CD14-positive monocyte (primary cell): ENCODE measurements at places on chromosomes 16 and 17.

DNA sequence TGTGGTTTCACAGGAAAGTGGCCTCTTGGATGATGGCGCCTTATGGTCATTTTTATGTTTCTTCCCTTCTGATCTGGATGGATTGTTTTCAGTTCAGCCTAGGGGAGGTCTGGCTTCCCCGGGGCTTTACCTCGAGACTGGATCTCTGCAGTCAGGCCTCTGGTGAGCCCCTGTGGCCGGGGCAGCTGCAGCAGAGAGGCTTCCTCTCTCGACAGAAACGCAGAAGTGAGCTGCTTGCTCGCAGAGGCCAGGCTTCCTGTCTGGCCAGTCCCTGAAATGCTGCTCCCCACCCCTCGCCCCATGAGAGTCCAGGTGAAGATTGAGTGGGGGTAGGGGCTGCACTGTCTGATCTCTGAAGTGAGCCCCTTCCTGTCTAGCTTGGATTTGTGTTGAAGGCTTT is 44.0 kb downstream of the PLCG2 start:
- DNase-seq, result peak; percentile 75

DNA sequence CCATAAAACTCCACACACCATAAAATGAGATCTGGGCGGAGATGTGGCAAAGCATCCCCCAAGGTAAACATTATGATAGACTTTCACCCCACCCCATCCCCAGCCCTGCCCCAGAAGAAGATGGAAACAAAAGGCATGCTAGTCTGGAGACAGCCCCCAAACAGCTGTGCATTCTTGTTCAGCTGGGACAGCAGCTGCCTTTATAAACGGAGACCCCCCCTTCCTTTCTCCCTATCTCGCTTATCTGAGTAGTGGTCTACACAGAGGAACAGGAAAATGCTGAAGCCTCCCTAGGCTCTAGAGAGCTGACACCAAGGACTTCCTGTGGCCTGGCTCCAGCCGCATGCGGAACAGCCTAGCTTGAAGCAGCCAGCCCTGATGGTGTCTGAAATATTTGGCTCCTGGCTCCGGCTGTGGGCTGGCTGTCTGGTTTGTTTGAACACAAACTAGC is 190.3 kb upstream of the ANKFN1 start:
- DNase-seq, result no peak

DNA sequence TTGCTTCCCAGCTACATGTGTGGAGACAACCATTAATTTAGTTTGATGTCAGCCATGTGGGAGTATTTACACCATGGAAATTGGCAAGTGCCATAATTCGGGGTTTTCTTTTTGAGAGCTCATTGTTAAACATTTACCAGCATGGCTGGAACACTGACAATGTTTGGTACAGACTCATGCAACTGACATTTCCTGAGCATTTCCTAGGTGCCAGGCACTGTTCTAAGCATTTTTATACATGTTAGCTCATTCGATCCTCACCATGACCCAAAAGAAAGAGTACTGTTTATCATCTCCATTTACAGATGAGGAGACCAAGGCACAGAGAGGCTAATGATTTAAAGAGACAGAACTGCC is 86.9 kb downstream of the FOXL1 start:
- no peak for DNase-seq

- DNase-seq, result no peak
These were observed 55.5 kb downstream of the SNX11 start for GRCh38 chr17:48162946-48163506.

DNA sequence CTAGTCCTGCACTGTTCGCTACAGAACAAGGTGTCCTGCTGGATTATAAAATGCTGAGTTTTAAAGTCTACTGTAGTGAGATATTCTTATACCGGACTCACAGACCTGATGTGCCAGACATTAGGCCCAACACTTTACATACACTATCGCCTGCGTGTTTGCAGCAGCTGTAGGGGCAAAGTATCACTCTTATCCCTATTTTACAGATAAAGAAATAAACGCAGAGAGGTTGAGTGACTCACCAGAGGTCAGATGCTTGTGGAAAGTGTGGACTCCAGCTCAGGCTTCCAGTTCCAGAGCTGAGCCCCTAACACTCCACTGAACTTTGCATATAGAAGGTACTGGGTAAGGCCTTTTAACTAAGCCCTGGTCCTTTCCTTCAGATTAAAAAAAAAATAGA is 47.4 kb downstream of the PLXDC1 start:
- DNase-seq, result no peak

GRCh38 chr16:23893986-23894385 is 58.2 kb downstream of the PRKCB start:
- no peak for DNase-seq

- DNase-seq, result no peak
These were observed 699 bp upstream of the PVALEF start for GRCh38 chr17:81164371-81165245.

GRCh38 chr16:3951861-3952736 is 71.6 kb upstream of the CREBBP start:
- no peak for DNase-seq

GRCh38 chr16:3283543-3284447 is 504 bp downstream of the ZNF263 start:
- peak; percentile 26 for DNase-seq

DNA sequence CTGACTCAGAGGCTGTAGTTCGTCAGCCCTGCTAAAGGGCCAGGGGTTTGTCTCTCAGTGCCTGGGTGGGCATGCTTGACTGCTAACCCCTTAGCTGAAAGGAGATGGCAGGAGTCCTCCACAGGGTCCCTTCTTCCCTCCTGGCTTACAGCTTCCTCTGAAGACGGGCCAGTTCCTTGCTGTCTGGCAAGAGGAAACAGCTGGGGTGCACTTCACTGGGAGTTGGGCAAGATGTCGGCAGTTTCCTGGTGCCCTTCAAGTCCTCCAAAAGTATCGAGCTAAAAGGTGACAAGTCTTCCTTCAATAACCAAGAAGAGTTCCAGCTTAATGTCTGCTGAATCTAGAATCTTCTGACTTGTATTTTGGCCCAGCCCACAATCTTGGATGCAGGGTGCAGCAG is 23.4 kb downstream of the NUP85 start:
- peak; percentile 67 for DNase-seq

- no peak for DNase-seq
These were observed 15.9 kb downstream of the PSMB3 start for GRCh38 chr17:38768417-38768816.

- DNase-seq, result no peak
These were observed 350.6 kb downstream of the CDH11 start for GRCh38 chr16:64771273-64771672.

DNA sequence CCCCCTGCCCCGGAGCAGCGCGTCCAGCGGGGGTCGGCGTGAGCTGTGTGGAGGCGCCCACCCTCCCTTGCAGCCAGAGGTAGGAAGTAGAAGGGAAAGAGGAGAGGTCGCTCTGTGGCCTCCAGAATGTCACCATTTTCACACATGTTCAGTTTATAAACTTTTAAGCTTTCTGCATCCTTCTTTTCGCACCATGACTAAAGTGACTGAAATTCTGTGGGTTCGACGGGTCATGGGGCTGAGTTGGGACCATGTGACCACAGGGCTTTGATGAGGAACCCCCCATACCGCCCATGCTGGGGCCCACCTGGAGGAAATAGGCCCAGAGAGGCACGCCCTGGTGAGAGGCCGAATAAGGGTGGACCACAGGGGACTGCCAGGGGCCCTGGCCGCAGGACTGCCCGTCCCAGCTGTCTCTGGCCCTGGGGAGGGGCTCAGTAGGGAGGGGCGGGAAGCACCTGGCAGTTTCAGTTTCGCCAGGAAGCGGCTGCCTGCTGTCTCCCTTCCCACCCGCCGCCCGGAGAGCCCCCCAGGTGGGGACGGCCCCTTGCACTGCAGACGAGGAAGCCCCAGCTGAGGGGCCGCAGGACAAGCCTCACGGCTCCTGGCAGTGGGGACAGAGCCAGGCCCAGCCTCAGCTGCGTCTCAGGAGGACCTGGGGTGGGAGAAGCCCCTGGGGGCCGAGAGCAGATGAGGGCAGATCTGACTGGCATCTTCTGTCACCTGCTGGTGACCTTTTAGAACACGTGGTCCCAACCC is 9.0 kb downstream of the CBFA2T3 start:
- no peak for DNase-seq

GRCh38 chr17:10724546-10725195 is 5.2 kb downstream of the TMEM220 start:
- DNase-seq, result no peak

GRCh38 chr17:30534938-30535921 is 58.0 kb downstream of the GOSR1 start:
- no peak for DNase-seq

DNA sequence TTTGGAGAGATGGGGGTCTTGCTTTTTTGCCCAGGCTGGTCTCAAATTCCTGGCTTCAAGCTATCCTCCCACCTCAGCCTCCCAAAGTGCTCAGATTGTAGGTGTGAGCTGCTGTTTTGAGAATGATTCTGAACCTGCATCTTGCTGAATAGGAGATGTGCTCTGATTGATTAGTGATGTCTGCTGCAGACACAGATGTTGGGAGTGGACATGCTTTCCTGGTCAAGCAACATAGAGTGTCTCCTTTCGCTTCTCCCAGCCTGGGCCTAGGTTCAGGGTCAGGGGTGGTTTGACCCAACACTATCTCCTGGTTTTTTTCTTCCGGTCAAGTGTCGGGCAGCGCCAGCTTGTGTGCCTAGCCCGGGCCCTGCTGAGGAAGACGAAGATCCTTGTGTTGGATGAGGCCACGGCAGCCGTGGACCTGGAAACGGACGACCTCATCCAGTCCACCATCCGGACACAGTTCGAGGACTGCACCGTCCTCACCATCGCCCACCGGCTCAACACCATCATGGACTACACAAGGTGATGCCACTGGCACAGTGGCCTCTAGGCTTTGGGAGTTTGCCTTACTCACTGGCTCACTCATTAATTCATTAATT is 85.2 kb downstream of the ABCC6 start:
- no peak for DNase-seq

- no peak for DNase-seq
These were observed 39.3 kb downstream of the SALL1 start for GRCh38 chr16:51111759-51112158.

DNA sequence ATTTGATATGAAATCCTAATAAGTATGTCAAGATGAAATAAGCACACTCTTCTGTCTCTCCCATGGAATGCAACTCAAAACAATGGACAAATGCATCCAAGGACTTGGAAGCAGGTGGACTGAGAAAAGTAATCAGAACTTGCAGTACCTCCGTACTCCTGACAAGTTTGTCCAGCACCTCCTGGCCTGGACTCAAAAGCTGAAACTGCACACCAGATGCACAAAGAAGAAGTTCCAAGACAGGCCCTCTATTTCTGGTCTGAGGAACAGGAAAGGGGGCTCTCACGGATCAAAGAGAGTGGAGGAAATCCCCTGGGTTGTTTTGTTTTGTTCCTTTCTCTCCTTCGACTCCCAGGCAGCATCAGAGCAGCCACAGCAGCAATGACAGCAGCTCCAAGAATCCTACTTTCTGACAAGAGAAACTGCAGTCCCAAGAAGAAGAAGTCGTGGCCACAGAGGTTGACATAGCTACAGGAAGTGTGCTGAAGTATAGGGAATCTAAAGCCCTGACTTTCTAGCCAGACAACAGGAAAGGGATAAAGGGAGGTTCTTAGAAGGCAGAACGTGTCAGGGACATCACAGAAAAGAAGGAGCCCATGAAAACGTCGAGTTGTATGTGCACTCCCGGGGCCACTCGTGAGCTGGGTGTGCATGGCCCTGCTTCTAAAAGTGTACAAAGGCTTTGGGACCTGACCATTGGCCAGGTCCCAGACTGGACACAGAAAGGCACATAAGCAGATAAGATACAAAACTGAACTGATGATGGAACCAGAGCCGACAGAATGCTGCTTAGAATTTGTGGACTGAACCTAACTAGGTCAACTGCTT is 29.3 kb downstream of the AKAP10 start:
- DNase-seq, result no peak

DNA sequence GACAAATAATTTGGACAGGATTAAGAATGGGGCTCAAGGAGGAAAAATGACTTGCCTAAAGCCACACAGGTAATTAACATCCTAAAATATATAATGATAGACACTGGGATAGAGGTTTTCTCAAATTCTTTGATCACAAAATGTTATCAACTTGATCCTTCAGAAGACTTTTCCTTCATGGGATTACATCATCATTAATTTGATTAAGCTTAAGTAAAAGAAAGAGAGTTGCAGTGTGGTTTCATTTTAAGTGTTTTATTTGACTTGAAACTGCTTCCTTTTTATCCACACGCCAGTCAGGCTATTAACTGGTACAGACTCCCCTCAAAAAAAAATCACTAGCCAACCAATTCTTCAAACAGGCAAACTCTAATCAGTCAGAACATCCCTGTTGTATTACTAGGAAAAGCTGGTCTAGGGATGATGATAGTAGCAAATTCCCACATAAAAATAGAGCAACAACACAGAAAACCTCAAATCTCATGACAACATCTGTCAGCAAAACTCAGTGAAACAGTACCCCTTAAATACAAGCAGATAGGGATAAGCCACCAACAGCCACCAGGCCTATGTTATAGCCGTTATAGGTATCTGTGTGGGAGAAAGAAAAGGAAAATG is 32.5 kb downstream of the AKAP10 start:
- no peak for DNase-seq

DNA sequence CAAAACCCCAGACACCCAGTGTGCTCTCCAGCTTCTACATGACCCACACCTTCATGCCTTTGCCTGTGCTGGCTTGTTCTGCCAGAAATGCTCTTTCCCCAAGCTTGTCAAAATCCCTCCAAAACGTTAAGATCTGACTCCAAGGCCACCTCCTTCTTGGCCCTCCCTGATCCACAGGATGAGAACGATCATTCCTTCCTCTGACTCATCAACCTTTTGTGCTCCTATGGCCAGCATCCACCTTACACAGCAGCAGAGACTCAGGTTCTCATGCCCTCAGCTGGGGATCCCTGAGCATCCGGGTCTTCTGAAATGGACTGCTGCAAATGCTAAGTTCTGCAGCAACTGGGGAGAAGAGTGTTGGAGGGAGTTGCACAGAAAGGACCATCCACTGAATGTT is 2.9 kb downstream of the ZBTB4 start:
- no peak for DNase-seq

GRCh38 chr16:64397042-64397441 is 724.8 kb downstream of the CDH11 start:
- no peak for DNase-seq

- DNase-seq, result no peak
These were observed 84.2 kb downstream of the WWOX start for GRCh38 chr16:78183437-78184237.
